ENCODE measurements at places on chromosomes 12 and 14.

GRCh38 chr12:39297891-39298290, 145.0 kb downstream of the KIF21A start:
- no peak for DNase-seq

GRCh38 chr12:122182887-122183587, at the start of gene LRRC43:
TSS of gene LRRC43 (plus strand) at chr12:122183123. CDS start at chr12:122183145, 22 bp downstream.
- peak; percentile 25 for DNase-seq

GRCh38 chr14:22462923-22463322, 126.1 kb downstream of the DAD1 start:
- DNase-seq = no peak

- DNase-seq = no peak
These were observed 5.8 kb downstream of the PTGES3 start for GRCh38 chr12:56682323-56682722.

DNA sequence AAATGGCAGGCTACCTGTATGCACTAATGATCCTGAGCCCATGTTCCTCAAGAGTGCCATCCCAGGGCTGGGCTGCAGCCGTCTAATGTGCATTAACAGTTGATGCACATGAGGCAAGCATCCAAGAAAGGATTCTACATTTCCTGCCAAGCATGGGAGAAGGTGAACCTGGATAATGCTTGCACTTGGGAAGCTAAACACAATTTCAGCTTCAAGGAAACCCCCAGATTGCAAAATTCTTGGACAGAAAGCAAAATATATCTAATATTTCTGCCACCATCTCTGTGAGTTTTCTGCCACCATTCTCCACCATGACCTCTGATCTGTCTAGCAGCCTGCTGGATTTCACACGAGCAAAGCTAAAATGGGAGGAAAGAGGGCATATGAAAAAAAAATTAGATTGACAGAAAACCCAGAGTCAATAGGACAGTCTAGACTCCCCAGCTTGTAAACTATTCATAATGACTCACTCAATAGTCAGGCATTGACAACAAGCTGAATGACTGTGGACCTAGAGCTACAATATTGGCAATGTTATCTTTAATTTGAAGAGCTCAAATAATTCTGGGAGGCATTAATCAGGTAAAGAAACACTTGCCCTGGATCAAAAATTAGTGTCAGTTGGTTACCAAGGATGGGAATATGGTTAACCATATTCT, 91.9 kb upstream of the BCL2L14 start:
- DNase-seq = no peak

DNA sequence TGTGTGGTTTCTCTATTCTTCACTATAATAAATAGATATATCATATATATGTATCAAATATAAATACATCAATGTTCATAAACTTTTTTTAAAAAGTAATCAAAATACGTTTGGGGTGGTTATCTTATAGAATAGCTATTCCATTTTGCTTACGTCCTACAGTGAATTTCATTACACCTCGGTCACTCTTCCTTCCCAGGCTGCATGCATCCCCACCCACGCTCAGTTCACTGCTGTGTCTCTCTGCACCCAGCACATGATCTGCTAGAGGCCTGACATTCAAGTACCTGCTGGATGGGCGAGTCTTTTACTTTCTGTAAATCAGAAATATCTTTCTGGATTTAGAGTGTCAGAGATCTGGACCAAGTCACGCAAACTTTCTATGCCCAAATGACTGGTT, 3.6 kb downstream of the STX2 start:
- no peak for DNase-seq

DNA sequence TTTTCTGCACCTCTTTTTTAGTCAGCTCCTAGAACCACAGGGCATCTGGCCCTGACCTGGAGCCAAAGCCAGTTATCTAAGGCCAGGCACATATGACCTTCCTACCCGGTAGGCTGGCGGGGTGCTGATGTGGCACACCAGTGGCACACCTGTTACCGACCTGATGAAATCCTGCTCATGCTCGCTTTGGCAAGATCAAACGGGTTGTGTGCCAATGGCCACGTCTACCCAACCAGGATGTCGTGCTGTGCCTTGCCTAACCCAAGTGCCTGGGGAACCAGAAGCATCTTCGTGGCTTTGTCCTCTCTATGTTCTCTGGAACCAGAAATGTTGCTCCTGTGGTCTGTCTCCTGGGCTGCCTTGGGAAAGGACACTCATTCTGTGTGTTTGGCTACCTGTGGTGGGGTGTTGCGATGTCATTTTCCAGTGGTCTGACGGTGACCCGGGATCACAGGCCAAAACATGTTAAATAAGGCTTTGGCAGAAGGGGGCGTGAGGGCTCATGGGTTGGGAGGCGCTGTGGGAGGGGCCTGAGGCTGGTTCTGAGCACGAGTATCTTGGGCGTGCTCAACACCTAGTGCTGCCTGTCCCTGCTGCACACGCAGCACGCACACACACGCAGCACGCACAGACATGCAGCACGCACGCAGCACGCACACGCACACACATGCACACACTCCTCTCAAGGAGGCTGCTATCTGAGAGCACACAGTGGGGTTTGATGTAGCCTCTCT, 27.9 kb downstream of the CCNK start:
- no peak for DNase-seq

GRCh38 chr12:129841251-129841650, 62.6 kb downstream of the TMEM132D start:
- DNase-seq = no peak

- DNase-seq = no peak
These were observed 25.5 kb upstream of the FBXO34 start for GRCh38 chr14:55245657-55246268.

- DNase-seq = no peak
These were observed 57.8 kb upstream of the ZDHHC17 start for GRCh38 chr12:76706101-76706500.

- DNase-seq = no peak
These were observed 330.4 kb downstream of the MED13L start for GRCh38 chr12:115946867-115947695.

DNA sequence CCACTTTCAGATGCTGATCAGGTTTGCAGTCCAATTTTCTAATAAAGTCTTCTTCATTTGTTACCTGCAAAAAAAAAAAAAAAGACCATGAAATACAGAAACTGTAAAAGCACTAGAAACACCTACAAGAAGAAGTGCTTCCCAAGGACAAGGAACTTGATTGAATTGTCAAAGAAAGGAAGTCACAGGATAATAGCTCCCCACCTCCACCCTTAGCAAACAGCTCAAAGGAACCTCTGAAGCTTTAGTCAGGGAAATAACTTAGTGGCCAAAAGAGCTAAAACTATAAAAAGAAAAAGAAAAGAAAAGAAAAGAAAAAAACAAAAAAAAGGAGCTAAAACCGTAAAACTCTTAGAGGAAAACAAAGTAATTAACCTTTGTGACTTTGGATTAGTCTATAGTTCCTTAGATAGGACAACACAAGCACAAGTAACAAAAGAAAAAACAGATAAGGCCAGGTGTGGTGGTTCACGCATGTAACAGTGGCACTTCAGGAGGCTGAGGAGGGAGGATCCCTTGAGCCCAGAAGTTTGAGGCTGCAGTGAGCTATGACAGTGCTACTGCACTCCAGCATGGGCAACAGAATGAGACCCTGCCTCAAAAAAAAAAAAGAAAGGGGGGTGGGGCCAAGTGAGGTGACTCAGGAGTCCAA, 28.5 kb downstream of the ZFYVE1 start:
- no peak for DNase-seq

DNA sequence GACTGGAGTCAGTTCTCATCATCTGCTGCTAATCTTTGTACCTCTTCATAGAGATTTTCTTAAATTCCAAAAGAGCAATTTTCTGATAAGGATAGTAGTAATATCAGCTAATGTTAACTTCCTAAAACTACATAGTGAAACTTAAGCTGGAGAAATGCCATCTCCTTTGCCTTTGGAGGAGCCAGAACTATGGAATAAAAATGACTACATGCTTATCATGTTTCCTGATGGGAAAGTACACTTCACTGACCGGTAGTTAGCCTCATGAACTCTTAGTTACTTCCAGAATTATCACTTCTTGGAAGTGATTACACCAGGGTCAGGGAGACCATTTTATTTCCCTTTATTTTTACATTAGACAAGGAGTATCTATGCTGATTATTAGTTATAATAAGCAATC, 1222.1 kb upstream of the TMEM132C start:
- no peak for DNase-seq
